Effector memory CD4-positive, alpha-beta T cell (primary cell): ENCODE measurements at places on chromosomes 6 and 20.

- no peak for DNase-seq
Observed at GRCh38 chr20:51803148-51803854, 980 bp upstream of the SALL4 start.

GRCh38 chr6:89080281-89081128, at the start of gene PNRC1:
Gene PNRC1, plus strand, starts transcription at chr6:89080751. Its CDS starts 144 bp downstream, at chr6:89080895.
- peak; percentile 100 for DNase-seq

- DNase-seq: no peak
Observed at GRCh38 chr6:141421378-141421777, 711.3 kb upstream of the GJE1 start.

DNA sequence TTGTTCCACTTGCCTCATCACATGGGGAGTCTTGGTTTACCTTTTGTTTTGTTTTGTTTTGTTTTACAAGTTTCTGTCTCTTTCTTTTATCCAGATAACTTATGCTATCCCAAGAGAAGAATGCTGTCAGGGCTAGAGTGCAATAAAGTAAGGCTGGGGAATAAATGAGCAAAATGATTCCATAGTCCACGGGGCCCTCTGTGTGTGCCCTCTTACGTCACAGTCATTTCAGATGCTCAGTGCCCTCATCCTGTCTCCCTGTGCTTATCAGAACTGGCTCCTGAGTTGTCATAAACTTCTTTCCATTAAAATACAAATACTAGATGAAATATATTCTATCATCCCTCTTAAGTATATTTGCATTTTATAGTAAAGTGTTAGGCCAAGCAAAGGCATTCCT, 30.8 kb upstream of the ENPP1 start:
- no peak for DNase-seq

DNA sequence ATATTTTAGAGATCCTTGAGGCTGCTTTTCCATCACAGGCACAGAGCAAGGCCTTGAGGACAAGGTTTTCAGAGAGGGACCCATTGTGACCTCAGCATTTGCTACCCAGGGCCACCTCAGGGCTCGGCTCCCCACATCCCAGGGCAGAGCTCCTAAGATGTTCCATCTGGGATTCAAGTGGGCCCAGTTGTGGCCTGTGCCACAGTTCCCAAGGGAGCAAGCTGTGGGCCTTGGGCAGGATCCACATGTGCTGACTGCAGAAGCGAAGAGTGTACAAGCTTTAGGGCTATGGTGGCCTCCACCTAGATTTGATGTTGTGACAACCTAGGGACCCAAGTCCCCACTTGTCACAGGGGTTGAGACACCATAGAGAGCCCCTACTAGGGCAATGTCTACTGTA, 608.1 kb downstream of the HACE1 start:
- no peak for DNase-seq

DNA sequence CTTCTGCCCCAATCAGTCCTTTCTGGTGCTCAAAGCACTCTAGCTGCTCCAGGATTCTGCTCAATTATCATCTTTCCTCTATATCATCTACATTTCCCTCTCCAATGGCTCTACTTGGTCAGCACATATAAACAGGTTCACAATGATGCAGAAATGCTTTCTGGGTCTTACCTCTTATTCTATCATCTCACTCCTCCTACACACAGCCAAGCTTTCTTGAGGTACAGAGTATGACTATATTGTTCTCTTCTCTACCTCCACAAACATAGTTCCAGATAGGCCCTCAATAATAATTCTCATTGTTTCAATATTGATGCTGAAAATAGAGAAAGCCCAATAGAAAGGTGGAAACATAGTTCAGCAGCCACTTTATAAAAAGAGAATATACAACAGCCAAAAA, 48.2 kb downstream of the HIVEP2 start:
- no peak for DNase-seq

DNA sequence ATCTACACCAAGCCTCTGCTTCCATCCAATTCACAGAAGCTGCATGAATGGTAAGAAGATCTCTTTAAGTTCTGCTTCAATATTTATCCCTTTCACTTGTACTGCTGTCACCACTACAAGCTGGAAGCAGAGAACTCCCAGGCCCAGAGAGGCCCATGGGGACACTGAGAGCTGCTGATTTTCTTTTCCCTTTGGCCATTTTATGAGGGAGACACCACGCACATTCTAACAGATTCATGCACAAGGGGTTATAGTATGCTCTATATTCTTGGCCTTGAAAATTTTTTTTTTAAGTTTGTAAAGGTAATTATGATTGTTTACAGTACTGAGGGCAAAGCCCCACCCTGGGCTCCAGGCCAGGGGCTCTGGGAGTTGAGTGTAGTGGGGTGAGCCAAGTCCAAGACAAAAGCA, 88.4 kb downstream of the MYB start:
- no peak for DNase-seq

DNA sequence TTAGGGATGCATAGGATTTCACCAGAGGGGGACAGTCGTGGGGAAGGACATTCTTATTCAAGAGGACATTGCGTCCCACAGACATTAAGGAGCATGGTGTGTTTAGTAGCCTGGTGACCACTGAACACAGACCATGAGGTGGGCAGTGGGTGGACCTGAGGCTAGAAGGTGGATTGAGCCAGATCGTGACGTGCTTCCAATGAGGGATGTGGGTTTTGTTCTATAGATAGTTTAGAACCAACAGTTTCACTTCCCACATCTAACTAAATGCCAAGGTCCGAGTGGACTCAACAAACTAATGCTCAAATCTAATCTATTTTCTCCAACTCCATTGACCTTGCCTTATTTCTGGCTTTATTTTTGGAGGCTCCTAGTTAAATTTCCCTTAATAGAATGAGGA, 58.5 kb downstream of the OGFRL1 start:
- DNase-seq: no peak

GRCh38 chr6:99603421-99604165, 3.0 kb upstream of the PRDM13 start:
- DNase-seq: no peak

- no peak for DNase-seq
Observed at GRCh38 chr6:36677059-36677749, 1.3 kb upstream of the CDKN1A start.

GRCh38 chr6:138000941-138001340, 106.3 kb downstream of the PERP start:
- no peak for DNase-seq

DNA sequence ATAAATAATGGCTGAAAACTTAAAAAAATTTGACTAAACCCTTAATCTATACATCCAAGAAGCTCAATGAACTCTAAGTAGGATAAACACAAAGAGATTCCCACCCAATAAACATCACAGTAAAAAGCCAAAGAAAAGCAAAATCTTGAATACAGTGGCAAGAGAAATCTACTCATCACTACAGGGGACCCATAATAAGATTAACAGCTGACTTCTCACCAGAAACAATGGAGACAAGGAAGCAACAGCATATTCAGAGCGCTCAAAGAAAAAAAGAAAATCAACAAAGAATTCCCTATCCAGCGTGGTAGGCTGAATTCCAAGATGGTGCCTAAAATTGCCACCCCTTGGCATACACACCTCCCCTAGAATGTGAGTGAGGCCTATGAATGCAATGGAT, 18.6 kb downstream of the SNX3 start:
- DNase-seq: no peak

DNA sequence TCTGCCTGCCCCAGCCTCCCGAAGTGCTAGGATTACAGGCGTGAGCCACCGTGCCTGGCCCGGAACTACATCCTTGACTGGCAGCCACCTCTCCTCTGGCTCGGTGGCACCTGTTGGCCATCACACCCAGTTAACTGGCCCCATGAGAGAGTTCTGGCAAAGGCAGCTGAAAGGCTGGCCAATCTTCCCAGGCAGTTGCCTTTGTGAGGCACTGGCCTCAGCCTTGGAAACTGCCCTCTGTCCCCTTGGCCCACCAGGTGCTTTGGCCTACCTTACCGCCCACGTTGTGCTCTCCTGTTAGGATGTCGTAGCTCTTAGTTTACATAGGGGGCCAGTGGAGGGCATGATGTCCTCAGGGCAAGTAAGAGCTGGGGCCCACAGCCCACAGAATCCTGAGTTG, 9.6 kb upstream of the MANBAL start:
- no peak for DNase-seq

DNA sequence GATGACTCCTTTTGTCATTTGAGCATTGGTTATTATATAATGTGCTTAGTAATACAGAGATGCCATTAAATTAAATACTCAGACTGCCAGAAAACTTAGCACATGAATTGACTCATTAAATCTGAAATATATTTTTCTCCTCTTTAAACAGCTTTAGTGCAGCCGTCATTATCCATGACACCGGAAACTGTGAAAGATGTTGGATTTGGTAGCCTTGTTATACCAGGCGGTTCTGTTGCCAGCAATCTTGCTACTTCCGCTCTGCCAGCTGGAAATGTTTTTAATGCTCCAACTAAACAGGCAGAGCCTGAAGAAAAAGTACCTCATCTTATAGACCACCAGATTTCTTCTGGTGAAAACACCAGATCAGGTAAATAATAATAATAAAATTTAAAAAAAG, 97.6 kb downstream of the SCAF8 start:
- no peak for DNase-seq

DNA sequence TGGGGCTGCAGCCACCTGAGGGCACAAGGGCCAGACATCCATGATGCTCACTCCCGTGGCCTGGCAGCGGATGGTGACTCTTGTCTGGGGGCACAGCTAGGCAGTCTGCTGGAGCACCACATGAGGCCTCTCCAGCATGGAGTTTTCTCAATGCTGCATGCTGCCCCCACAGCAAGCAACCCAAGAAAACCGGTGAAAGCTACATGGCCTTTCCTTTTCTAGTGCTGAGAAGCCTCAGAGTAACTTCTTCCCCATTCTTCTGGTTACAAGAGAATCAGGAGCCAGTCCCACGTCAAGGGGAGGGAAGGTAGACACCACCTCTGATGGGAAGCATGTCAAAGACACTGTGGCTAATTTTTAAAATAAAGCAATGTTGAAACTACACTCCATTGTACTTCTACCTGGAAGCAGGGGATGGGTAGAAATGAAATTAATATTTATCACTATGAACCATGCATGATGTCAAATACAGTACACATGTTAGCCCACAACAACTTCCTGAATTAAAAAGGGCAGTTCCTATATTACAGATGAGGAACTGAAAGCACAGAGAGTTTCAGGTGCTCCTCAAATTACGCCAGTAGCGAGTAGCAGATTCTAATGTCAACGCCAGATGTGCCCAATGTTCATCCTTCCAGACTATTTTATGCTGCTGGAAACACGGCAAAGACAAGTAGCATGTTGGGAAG, 101.5 kb downstream of the LAMP5 start:
- no peak for DNase-seq

DNA sequence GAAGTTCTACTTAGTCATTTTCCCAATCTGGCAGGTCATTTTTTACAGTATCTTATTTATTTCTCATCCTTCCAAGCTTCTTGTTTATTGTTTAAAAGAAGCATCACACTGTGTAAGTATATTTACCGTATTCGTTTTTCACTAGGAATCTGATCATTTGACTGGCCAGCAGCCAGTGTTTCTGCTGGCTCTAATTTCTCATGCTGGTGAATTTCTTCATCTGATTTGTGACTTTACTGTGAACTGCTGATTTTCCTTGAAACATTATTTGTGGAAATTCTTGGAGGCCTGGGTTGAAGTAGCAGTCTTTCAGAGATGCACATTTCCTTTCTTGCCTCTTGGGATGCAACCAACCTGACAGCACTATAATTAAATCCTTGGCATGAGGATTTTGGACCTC, 65.9 kb downstream of the PREP start:
- no peak for DNase-seq

- no peak for DNase-seq
Observed at GRCh38 chr6:71248878-71249544, 39.6 kb upstream of the OGFRL1 start.

- no peak for DNase-seq
Observed at GRCh38 chr6:146287691-146288369, 255.8 kb upstream of the RAB32 start.

DNA sequence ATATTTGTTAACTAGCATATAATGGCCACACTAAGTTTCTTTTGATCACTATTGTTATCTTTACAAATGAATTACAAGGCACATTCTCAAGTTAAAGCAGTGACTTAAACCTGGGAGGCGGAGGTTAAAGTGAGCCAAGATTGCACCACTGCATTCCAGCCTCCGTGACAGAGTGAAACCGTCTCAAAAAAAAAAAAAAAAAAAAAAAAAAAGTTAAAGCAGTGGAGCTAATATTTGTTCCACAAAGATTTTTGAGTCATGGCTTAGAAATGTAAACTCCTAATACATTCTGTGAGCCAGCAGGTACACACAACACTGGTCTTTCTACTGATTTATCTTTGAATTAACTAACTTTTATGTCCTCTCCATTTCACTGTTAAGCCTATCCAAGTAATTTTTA, 221.7 kb upstream of the HTR1E start:
- DNase-seq: no peak

DNA sequence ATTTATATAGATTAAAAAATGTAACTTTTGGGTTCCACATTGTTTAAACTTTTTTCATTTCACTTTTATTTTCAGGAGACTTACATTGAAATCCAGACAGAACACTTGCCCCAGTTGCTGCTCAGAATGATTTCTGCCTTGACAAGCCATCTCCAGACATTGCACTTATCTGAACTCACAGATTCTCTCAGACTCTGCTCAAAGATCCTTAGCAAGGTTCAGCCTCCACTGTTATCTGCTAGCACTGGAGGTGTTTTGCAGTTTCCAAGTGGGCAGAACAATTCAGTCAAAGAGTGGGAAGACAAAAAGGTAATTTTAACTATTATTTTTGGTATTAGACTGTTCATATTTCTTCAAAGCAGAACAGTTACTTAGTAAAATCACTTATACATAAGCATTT, 58.0 kb downstream of the DOP1A start:
- DNase-seq: no peak

- no peak for DNase-seq
Observed at GRCh38 chr6:40439026-40439800, 148.0 kb downstream of the LRFN2 start.

- no peak for DNase-seq
Observed at GRCh38 chr6:124993327-124993726, 31.1 kb downstream of the RNF217 start.

GRCh38 chr20:21395666-21396598, 1.4 kb downstream of the NKX2-4 start:
- DNase-seq: peak; percentile 21

DNA sequence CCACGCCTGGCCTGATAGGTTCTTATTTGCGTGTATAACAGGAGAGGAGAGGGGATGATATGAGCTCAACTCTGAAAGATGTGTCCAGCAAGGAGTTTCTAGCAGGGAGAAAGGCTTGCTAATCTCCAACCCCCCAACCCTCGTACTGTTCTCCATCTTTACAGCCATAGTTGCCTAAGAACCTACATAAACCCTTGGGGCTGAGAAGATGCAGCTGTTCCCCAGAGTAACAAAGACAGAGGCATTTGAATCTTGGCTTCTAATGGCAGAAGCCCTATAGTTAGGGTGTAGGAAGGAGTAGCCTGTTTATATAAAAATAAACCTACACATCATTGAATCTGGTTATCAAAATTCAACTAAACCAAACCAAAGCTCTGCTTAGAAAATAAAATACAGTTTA, 631.4 kb upstream of the SLC35B3 start:
- no peak for DNase-seq
